OCI-M1 (cell line): ENCODE measurements at places on chromosomes 16 and 17.
A peak's percentile ranks its signal among the peaks of the same experiment; 100 is the strongest.

- DNase-seq, result no peak
Measured at GRCh38 chr16:85716022-85716679, 27.4 kb upstream of the GINS2 start.

DNA sequence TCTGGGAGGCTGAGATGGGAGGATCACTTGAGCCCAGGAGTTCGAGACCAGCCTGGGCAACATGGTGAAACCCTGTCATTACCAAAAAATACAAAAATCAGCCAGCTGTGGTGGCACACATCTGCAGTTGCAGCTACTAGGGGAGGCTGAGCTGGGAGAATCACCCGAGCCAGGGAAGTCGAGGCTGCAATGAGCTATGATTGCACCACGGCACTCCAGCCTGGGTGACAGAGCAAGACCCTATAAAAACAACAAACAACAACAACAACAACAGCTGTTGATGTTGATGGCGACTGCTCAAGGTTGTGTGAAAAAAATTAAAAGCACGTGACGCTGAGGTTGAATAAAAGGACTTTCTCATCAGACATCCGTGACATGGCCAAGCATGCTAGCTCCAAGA is 40.8 kb upstream of the CIBAR2 start:
- DNase-seq, result no peak

- no peak for DNase-seq
Measured at GRCh38 chr16:27152121-27152520, 51.2 kb upstream of the KDM8 start.

DNA sequence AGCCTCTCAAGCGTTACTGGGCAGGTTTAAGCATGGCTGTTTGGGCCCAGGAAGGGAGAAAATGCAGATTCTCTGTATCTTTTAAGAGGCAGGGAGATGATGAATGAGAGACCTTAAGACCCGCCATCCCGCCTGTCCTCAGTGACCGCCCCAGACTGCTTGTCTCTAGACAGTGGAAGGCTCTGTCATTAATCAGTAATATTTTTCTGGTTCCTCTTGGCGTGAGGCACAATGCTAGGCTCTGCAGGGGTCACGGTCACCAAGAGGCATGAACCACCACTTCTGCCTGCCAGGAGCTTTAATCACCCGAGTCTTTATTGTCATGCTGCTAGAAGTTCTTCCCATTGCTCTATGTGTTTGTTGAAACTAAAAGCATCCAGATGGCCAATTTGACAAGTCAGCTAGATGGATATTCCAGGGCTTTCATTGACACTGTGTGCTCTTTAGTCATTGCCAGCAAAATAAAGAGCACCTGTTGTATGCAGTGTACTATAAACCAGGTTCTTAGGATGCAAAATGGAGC is 3.2 kb downstream of the SLC6A2 start:
- no peak for DNase-seq

DNA sequence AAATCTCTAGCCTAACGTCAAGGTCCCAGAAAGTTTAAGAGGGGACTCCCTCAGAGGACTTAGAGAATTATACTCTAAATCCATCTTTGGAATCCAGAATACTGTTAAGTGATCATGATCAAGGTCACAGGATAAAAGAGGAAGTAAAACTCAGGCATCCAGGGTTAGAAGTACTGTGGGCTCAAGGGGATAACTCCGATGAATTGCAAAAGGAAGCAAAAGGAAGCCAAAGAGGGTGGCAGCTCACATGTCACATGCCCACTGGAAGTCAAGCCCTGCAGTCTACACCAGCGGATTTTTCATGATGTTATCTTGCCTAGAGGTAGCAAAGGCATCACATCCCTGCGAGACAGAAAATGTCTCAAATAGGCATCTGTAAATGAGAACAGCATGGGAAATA is 3.8 kb downstream of the ZNF821 start:
- peak; percentile 61 for DNase-seq

- no peak for DNase-seq
Measured at GRCh38 chr17:71850812-71851211, 270.0 kb upstream of the SOX9 start.

DNA sequence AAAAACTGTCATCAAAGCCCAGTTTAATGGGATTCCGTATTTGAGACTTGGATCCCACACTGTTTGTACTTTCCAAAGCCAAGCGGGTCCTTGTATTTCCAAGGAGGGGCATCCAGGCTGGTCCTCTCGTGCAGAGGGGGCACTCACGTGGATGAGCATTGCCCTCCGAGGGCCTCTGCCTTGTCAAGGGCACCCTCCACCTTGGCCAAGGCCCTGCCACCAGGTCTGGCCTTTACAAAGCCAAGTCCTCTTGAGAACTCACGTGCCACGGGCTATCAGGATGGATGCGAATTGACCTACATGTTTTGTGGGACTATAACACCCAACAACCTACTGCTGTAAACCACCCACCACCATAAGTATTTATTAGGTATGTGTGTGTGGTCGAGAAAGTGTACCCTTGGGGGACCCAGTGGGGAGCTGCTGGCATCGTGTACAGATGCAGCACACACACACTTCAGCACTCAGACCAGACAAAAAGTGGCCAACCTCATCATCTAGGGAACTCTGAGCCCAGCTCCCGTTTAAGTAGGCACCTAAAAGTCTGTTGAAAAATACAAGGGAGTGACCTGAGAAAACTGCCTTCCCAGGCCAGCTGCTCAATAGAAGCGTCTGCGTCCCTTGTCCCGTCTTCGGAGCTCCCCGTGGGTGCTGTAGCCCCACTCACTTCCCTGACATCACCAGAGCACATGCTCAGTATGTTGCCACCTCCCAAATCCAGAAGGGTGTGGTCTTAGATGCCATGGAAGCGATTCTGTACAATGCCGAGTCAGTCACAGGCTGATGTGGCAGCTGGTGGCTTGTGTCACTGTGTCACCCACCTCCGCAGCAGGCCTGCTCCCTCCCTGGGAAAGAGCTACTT is 12.9 kb downstream of the MAP1LC3B start:
- DNase-seq, result peak; percentile 30

DNA sequence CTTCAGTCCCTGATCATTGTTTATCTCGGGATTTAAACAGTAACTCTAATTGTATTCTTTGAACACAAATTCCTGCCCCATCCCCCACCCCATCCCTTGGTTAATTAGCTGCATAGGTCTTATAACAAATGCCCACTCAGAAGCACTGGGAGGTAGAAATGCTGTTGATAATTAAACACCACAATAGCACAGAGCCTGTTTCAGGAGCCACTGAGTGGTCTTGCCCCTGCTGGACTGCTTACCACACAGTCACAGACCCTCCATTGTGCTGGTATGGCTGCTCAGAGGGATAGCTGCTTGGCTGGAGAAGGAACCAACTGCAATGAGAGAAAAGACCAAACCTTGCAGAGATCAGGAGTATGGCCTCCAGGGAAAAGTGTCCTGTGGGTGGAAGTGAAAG is 214.1 kb downstream of the ANKFN1 start:
- DNase-seq, result no peak

GRCh38 chr17:48148029-48148770 is 40.6 kb downstream of the SNX11 start:
- DNase-seq, result peak; percentile 55

DNA sequence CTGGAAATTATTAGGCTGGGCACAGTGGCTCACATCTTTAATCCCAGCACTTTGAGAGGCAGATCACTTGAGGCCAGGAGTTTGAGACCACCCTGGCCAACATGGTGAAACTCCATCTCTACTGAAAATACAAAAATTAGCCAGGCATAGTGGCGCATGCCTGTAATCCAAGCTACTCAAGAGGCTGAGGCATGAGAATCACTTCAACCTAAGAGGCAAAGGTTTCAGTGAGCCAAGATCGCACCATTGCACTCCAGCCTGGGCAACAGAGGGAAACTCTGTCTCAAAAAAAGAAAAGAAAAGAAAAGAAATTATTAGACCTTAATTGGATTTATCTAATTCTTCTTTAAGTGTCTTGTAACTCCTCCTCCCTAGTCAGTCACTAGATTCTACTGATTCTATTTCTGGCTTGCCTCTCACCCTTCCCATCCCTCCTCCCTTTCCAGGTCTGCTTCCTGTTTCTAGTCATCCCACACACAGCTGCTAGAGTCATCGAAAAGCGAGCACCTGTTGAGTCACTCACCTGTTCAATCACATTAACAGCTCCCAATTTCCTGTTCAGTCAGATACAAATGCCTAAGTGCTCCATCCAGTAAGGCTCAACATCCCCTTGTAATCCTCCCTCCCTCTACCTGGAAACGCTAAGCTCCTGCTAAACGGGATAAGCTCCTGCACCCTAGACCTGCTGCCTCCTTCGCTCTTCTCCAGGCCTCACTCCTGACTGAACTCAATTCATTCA is 34.6 kb downstream of the ERN1 start:
- no peak for DNase-seq

- DNase-seq, result no peak
Measured at GRCh38 chr16:23131036-23131435, 18.2 kb downstream of the USP31 start.

- peak; percentile 19 for DNase-seq
Measured at GRCh38 chr16:51818342-51818944, 667.4 kb upstream of the SALL1 start.

DNA sequence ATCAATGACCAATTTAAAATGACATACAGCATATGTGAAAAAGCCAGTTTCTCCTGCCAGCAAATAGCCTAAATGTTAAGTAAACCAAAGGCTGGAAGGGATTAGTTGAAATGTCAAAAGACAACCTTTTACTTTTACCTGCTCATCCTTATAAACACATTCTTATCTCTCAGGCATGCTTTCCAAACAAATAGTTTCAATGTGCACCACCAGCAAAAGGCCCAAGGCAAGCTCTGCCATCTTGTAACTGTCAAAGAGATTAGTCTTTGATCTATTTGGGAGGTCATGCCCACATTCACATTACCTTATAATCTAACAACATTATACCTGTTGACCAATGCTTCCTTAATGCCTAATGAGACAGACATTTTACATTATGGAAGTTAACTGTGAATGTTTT is 132.2 kb upstream of the NACA2 start:
- DNase-seq, result no peak

GRCh38 chr17:77571155-77571981 is 387.1 kb upstream of the TNRC6C start:
- peak; percentile 96 for DNase-seq

GRCh38 chr17:4317610-4318009 is 48.9 kb downstream of the UBE2G1 start:
- no peak for DNase-seq

DNA sequence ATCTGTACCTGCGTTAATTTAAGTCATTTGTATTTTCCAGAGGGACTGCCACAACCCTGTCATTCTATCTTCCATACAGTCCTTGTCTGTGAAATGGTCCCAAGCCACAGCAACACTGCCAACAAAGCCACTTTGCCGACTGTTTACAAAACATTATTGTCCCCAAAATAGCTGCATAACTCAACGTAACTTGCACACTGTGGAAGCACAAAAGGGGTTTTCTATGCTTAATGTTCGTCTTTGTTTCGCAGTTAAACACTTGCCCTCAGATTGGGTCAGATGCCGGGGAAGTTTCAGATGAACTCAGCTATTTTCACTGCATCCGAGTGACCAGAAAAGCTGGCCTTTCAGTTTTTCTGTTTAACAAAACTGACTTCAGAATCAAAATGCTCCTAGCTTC is 4.6 kb downstream of the SEC14L5 start:
- DNase-seq, result no peak

DNA sequence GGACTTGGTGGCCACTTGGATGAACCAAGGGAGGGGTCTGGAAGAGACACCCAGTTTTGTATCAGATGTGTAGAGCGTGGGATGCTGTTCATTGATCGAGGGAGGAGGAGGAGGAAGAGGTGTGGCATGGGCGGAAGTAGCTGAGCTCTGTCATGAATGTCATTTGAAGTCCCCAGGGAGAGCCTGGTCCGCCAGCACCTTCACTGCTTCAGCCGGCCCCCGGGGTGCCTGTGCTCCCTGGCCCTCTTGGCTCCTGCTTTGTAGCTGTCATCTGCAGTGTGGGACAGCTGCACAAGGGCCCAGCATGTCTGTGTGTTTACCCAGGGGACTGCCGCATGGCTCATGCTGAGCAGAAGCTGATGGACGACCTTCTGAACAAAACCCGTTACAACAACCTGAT is 75.4 kb upstream of the RBL2 start:
- no peak for DNase-seq

DNA sequence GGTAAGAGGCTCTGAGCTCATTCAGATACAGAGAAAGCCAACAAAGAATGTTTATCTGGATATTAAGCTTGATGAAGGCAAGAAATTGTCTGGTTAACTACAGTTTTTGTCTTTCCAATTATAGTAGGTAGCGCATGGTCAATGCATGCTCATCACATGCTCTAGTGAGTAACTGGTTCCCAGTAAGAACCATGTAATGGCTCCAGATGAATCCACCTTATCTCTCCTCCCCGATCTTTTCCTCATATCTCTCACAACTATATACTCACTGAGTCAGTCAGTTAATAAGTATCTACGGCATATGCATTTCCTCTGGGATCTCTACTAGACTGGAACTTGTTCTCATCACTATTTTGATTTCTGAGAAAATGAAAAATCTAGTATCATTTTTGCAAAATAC is 340.7 kb upstream of the DYNLRB2 start:
- DNase-seq, result no peak

DNA sequence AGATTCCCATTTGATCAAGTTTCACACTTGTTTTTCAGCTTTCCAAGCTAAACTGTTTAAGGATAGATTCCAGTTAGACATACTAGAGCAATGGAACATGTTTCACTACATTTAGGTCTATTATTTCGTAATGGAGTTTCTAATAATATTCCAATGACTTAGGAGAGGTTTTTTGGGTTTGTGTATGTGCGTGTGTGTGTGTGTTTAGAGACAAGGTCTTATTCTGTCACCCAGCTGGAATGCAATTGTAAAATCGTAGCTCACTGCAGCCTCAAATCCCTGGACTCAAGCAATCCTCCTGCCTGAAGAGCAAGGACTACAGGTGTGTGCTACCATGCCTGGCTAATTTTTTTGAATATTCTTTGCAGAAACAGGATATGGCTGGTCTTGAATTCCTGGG is 426.3 kb downstream of the ZFHX3 start:
- no peak for DNase-seq

- no peak for DNase-seq
Measured at GRCh38 chr16:8725513-8726178, 51.2 kb downstream of the ABAT start.

DNA sequence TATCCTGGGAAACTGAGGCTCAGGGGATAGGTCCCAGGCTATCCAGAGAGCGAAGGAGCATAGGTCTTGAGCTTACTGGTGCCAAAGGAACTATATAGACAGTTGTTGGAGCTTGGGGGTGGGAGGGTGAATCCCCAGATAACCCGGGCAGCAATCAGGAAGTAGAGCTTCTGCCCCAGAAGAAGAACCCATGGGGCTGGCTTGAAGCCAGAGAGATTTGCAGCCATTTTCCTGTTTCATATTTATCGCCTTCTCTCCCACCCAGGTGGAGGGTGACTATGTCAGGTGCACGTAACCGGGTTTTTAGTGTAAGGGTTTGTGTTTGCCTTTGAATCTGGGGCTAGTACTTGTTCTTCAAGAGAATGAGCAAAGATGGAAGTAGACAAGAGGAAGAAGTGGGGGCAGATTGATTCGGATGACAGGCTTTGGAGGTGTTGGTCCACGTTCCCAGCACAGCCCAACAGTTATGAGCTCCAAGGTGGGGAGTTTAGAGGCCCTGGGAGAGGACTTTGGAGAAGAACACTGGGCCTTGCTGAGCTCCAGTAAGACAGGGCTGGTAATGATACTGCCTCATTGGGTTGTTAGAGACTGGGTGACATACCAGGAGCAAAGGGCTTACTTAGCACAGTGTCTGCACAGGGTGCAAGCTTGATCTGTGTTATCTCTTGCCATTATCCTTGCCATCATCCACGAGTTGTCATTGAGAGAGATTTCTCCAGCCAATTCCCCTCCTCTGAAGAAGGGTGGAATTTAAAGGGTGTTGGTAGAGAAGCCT is 145.6 kb downstream of the CCDC182 start:
- DNase-seq, result peak; percentile 48

GRCh38 chr17:42247734-42248133 is 28.5 kb downstream of the STAT5B start:
- DNase-seq, result no peak
